ENCODE measurements at places on chromosomes 16 and 17.

GRCh38 chr17:43667506-43667905 lies 5.8 kb upstream of the MEOX1 start:
- DNase-seq: no peak

DNA sequence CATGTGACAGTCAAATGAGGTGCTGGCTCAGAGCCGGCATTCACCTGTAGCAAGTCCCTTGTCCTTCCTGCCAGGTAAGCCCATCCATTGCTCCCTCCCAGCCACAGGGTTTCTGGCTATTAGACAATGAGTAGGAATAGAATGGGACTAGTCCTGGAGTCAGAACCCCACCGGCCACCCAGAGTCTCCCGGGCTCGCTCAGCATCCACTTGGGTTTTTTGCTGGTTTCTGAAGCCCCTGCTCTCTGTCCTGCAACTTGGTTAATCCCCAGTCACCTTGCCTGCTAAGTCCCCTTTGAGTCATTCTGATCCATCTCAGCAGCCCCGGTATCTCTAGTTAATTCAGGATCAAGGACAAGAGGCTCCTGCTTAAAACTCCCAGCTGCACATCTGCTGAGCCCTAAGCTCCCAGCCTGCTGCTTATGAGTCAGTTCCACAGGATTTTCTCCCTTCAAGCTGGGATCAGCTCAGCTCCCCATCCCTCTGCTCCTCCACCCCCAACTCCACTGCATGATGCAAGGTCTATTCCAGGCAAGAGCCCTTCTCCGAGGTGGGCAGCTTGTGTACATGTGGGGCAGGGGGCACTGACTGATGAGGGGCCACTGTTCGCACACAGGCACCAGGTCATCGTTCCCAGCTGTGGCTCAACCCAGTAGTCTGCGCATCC lies 19.9 kb upstream of the MRPS23 start:
- DNase-seq: no peak

DNA sequence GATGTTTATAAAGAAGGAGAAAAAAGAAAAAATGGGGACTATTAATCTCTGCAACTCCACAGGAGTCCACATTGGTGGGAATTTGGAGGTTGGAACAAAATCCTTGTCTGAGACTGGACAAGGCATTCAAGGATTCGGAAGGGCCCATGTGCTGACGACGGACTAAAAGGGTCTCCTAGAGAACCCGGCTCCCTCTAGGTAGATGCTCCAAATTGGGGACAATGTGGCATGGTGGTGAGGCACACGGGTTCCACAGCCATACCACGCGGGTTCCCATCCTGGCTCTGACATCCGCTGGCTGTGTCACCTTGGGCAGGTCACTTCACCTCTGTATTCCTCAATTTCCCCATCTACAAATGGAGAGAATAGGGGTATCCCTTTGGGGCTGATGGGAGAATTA lies 227.4 kb downstream of the C16orf78 start:
- DNase-seq: no peak

- DNase-seq: no peak
Measured at GRCh38 chr17:42676424-42677011, at the start of gene PLEKHH3. PLEKHH3 (minus strand) TSS chr17:42676994; CDS start chr17:42676563, 431 bp downstream.

- no peak for DNase-seq
Measured at GRCh38 chr17:44971776-44972483, 3.8 kb upstream of the C1QL1 start.

DNA sequence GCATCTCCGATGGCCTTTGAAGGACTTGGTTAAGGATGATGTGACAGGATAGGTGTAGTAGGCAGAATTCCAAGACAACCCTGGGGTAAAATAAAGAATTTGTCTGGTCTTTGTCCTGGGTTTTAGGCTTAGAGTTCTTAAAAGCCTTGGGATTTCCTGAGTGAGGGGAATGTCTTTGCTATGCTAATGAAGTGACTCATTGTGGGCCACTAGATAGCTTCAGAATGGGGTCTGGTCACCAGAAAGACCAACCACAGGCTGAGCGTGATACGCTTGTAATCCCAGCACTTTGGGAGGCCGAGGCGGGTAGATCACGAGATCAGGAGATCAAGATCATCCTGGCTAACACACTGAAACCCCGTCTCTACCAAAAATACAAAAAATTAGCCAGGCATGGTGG lies 182.8 kb upstream of the TOX3 start:
- no peak for DNase-seq

DNA sequence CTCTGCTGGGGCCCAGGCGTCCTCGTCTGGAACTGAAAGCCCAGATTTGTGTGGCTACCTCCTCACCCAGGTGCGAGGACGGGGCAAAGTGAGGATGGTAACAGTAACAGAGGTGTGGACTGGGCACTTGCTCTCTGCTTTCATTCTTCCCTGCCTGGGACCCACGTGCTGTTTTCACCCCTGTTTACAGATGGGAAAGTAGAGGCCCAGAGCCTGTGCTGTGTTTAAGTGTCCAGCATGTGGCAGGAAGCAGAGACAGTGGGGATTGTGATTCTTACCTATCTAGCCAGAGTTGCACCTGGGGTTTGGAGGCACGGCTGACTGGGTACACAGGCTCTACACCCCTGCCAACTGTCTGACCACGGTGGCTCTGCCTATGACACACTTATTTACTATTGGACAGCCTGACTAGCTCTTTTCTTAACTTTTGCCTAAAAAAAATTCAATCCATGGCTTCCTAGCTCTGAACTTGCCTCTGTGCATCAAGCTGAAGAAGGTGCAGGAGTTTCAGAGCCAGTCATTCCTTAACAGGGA lies 155.4 kb downstream of the CLEC16A start:
- DNase-seq: no peak

DNA sequence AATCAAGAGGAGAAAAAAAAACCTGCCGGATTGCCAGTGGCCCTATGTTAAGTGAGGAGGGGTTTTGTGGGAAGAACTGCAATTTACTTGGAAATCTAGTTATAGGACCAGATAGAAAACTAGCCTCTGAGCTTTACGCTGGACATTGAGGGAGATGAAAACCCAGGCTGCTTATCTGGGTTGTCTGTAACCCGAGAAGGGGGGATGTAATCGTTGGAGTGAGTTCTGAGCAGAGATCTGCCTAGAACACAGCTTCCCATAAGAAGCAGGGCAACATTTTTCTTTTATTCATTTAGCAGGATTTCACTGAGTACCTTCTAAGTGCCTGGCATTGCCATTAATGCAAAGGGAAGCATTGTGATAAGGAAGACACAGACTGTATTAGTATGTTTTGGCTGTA lies 70.6 kb downstream of the KATNIP start:
- no peak for DNase-seq

- no peak for DNase-seq
Measured at GRCh38 chr17:51739245-51739886, 419.1 kb downstream of the CA10 start.

Data from Right ventricle myocardium superior (tissue), 1 donor.